ENCODE measurements at places on chromosomes 12 and 14.

DNA sequence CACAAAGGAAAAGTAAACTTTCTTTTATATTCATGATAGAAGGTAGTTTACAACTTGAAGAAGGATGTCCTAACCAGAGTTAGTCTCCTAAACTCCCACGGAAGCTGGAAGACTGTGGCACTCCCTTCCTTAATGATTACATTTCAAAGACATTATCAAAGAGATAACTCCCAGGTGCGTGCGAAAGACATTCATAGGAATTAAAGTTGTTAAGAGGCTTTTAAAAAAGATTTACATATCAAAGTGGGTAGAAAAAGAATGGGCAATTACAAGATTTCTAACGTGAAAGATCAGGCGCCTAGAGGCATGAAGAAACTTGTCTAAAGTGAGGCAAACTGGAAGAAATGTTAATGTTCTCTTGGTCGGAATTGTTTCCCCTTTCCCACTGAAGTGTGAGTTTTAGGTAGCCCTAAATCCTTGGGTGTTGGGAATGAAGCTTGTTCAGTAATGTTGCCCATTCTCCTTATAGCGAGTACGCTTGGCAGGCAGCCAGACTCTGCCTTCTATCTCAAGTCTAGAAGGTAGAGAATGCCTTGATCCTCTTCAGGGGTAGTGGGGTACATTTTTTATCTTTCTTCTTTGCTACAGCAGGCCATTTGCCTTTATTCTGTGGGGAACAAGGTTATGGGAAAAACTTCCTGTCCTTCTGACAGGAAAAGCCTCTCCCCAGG, 642.0 kb downstream of the SLC6A15 start:
- no peak for DNase-seq

GRCh38 chr12:121523741-121524140, 57.1 kb downstream of the KDM2B start:
- no peak for DNase-seq

DNA sequence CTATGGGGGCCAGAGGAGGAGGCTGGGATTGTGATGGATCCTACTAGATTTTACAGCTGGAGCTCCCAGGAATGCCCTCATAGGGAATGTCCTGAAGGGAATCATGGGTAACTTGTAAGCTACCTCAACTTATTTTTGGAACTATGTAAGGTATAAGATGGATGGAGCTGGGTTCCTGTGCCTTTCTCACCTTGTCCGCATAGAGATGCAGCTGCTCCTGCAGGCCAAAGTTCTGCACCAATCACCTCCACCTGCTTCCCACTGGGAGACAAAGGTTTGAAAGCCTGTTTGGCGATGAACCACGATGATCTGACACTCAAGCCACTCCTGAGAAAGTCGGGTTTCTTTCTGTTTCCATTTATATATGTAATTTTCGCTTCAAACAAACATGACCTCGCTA, 648 bp upstream of the AKAP5 start:
- DNase-seq = no peak

DNA sequence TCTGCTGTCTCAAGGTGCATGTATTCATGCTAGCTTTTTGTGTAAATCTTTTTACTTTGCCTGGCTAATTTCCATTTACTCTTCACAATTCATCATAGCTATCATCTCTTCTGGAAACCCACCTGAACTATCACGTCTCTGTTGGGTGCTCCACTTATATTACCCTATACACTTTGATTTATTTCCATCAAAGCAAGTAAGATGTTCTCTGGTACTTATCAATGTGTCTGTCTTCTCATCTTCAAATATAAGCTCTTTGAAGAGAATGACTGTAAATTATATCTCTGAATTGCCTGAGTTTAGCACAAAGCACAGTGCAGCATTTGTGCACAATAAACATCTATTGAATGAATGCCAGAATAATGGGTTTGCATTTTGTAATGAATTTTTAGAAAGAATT, 1129.7 kb downstream of the LRFN5 start:
- DNase-seq = no peak

DNA sequence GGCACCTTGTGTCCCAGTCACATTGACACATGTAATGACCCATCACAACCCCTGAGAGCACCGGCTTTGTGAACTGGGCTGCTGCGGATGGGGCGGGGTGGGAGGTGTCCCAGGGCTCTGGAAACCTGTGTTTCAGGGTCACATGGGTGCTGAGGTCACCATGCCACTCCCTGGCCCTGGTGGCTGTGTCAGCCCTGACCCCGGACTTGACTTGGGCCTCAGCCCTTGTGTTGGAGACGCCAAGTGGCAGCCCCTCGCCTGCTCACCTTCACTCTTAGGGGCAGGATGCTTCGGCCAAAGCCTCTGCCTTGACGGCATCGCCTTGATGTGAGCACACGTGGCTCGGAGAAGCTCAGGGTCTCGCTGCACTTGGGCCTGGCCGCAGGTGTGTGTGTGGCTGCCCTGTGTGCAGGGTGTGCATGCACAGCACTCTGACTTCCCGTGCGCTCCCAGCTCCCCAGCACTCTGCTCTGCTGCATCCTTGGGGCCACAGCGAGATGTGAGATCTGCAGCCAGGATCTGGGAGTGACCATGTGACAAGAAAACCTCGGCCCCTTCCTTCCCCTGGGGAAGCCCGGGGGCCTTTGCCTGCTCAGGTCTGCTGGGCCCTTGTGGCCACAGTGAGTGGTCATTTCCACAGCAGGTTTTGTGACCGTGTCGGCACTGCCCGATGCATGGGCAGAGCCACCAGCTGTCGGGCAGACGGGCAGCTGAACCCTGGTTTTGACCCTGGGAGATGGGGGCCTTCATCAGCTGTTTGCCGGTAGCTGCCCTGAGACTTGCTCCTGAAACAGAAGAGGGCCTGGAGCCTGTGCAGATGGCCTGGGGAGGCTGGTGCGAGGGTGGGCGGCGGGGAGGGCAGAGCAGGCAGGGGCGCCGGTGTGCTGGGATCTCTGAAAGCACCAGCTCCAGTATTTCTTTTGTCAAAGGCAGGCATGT, 167.4 kb downstream of the KIF26A start:
- DNase-seq = no peak

GRCh38 chr12:110741341-110742095, 1.2 kb downstream of the PPP1CC start:
- DNase-seq = no peak

DNA sequence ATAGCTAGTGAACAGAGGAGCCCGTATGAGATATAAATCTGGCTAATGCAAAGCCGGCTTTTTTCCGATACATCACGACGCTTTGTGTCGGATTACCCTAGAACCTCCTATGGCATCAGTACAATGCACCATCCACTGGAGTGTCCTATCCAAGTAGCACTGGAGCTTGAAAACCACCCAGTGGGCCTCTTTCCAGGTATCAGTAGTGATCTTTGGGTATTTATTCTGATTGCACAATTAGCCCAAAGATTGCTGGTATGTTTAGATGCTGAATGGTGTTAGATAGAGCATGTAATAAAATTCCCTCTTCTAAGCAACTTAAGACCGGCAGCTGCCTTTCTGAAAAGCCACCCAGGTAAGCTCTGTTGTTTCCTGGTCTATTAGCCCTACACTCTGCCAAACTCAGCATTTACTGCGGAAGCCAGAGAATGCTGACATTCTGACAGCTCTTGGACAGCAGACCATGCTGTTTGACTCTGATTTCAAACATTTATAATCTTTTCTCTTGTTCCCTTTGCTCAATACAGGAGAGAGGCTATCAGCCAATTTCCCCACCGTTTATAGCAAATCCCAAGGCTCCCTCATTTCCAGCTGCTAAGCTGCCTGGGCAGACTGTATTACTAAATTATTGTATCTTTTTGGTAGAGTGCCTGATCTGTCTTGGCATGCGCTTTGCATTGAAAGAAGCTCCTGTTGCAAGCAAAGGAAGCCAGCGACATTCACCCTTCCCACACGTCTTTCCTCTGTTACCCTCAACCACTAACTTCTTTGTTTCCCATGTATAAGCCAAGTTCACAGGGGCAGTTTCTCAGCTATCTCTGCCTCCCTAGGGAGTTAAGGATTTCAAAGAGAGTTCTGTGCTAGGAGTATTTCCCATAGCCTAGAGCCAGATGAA, 388.3 kb upstream of the GARIN6 start:
- DNase-seq = no peak

- DNase-seq = no peak
These were observed 28.6 kb upstream of the CACNA2D4 start for GRCh38 chr12:1947081-1947480.

DNA sequence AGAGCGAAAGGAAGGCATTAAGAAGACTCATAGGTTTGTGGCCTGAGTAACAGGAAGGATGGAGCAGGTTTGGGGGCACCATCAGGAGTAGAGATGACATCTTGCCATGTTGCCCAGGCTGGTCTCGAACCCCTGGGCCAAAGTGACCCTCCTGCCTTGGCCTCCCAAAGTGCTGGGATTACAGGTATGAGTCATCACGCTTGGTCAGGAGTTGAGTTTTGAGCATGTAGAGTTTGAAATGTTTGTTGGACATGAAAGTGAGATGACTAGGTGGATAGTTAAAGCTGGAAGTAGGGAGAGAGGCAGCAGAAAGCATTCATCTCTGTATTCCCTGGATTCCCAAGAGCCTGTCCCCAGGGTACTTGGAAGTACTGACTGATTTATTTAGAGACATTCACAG, 112.6 kb downstream of the ERC1 start:
- no peak for DNase-seq

DNA sequence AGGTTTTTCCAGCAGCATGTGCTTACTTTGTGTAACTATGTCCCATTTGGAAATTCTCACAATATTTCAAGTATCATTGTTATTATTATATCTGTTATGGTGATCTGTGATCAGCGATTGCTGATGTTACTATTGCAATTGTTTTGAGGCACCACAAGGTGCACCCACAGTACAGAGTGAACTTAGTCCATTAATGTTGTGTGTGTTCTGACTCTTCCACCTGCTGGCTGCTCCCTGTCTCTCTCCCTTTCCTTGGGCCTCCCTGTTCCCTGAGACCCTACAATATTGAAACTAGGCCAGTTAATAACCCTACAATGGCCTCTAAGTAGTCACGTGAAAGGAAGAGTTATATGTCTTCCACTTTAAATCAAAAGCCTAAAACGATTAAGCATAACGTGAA, 153.9 kb downstream of the PIK3C2G start:
- no peak for DNase-seq

DNA sequence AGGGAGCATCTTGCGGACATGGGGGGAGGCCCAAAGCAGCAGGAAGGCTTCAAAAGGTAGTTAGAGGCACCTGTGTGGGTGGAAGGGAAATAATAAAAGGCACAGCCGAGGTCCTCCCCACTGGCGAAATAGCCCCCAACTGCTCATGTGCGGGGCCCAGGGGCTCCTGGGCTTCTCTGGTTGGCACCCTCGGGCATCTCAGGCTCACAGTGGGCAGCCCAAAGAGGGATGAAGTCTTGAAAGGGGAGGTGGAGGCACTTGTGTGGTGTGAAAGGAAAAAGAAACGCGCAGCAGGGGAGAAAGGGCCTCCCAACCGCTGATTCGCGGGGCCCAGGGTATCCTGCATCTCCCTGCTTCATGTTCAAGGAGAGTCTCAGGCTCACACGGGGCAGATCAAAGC, 579.4 kb downstream of the ALG10 start:
- DNase-seq = no peak

- no peak for DNase-seq
These were observed 47.7 kb upstream of the CMAS start for GRCh38 chr12:21998295-21998694.

DNA sequence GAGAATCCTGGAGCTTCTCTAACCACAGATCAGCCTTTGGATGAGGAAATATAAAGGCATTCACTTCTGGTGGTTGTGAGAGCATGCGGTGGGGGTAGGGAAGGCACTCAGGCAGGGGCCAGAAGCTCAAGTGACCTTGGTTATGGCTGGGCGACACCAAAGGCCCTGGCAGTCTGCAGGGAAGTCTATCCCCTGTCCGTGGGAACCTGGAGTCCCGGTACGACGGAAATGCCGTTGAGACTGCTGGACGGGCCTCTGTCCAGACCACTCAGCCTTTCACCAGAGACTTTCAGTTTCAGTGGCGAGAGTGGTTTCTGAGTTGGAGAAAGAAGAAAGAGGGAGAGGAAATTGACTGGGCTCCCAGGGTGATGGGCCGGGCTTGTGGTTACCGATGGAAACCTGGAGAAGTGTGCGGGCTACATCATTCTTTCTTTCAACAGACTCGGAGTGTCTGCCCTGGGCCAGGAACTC, 20.9 kb downstream of the ISCA2 start:
- no peak for DNase-seq

DNA sequence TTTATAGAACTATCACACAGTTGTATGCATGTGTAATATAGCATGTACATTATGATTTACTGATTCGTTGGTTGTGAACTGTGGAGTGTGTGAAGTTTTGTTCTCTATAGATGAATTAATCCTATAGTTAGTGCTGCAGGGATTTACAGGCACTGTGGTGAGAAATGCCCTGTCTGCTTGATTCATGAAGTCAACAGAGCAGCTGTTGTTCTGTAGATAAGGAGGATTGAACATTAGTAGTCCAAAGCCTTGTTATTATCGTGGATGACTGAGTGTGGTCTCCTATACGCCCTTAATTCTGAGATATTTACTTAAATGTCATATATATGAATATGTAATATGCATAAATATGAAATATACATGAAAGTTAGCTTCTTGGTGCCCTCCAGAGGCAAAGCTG, 98.3 kb downstream of the DNAH10 start:
- DNase-seq = no peak

GRCh38 chr12:96751626-96752025, 155.4 kb upstream of the NEDD1 start:
- no peak for DNase-seq

DNA sequence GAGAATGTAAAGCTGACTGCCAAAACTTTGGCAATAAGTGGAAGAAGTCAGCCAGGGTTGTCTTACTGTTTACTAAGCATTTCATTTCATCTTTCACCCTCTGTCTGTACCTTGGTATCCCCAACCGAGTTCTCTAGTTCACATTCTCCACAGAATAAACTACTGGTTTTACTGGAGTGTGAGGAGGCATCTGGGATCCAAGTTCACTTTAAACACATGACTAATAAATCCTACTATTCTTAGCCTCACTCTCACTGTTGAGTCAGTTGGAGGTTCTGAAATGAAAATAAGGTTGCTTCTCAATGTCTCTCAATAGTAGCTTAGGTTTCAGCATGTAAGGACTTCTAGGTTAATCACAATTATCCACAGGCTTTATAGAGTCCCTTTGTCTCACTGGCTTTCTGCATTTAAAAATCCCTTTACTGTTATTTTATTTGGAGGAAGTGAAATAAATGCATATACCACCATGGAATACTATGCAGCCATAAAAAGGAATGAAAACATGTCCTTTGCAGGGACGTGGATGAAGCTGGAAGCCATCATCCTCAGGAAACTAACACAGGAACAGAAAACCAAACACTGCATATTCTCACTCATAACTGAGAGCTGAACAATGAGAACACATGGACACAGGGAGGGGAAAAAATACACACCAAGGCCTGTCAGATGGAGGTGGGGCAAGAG, 95.8 kb downstream of the EPS8 start:
- DNase-seq = no peak

- DNase-seq = no peak
These were observed 131.6 kb downstream of the ADGRD1 start for GRCh38 chr12:131085125-131085815.

DNA sequence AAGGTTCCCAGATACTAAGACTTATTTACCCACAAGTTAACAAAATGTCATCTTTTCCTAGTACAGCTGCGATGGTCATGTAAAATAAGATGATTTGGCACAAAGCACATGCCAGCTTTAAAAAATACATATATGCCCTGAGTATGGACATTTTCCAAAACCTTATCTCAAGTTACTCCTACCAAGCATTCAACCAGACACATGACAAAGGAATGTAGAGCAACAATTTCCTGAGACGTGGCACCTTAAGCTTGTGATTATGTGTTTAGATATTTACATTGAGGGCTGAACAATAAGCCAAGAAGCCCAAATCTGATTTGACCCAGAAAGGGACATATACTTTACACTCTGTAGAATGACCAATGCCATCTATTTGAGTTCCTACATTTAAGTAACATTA, 24.5 kb upstream of the OVCH1 start:
- no peak for DNase-seq

Data from activated CD8-positive, alpha-beta memory T cell treated with anti-CD3 and anti-CD28 coated beads for 1 hour (primary cell).